ENCODE measurements at places on chromosomes 4 and X. TPM values are rescaled to one million over a fixed set of nuclear protein-coding genes. Genes with fewer than 3 reads are reported as not detected.
A peak's percentile ranks its signal among the peaks of the same experiment; 100 is the strongest.

GRCh38 chr4:56739066-56739777, 58.1 kb upstream of the HOPX start:
- DNase-seq = no peak

GDI1 gene
- 144 TPM for total RNA-seq

- no peak for DNase-seq
These were observed 102.5 kb downstream of the CPEB2 start for GRCh38 chr4:15104825-15105224.

USP11 gene
- 54.6 TPM for total RNA-seq

DNA sequence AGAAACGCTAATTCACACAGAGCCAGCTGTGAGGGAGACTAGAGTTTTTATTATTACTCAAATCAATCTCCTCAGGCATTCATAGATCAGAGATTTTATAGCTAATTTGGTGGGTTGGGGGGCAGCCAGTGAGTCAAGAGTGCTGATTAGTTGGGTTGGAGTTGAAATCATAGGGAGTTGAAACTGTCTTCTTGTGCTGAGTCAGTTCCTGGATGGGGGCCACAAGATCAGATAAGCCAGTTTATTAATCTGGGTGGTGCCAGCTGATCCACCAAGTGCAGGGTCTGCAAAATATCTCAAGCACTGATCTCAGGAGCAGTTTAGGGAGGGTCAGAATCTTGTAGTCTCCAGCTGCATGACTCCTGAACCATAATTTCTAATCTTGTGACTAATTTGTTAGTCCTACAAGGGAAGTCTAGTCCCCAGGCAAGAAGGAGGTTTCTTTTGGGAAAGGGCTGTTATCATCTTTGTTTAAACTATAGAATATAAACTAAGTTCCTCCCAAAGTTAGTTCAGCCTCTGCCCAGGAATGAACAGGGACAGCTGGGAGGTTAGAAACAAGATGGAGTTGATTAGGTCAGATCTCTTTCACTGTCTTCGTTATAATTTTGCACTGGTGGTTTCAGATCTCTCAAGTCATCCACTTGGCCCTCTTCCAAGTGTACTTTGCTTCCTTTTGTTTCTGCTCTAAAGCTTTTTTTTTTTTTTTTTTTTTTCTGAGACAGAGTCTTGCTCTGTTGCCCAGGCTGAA, 5.4 kb upstream of the NAA11 start:
- no peak for DNase-seq

DNA sequence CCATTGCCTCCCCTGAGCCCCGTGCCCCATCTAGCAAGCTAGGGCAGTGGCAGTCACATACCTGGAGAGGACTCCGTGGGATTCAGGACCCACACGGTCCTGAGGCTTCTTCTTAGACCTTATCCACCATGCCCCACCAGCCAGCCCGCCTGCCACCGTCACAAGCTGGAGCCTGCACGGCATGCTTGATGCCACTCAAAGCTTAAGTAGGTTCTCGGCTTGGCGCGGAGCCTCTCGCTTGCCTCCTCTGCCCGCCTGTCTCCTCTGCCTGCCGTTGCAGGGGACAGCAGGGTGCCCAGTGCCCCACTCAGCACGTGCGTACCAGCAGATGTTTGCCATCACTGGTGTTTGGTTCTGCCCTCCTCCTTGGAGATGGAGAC, 14.1 kb downstream of the PSAPL1 start:
- no peak for DNase-seq

TMPRSS11B gene
- not detected for total RNA-seq

UGDH gene
- 108 TPM for total RNA-seq

DNA sequence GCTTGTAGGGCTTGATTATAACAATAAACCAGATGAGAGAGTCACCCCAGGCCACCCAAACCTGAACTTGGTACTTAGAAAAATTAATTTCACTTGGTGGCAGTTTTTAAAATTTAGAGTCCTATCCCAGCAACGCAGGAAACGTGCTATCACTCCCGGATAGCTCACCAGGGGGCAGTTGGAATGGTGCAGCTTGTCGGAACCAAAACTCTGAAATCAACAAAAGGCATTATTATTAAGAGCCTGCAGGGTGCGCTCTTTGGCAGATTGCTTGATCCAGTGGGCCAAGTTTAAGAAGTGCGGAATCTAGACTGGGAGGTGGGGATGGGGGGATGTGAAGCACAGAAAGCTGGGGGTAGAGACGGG, 2.4 kb downstream of the FRAS1 start:
- DNase-seq = peak; percentile 41

GRCh38 chr4:156547439-156547838, 424.2 kb downstream of the PDGFC start:
- DNase-seq = no peak

- no peak for DNase-seq
These were observed 73.0 kb upstream of the SCOC start for GRCh38 chr4:140300271-140300970.

- no peak for DNase-seq
These were observed 1305.2 kb downstream of the ARAP2 start for GRCh38 chr4:34939073-34939472.

- no peak for DNase-seq
These were observed 77.7 kb upstream of the C4orf50 start for GRCh38 chr4:6095897-6096296.

All from tibial nerve (tissue), 4 donors.